Thoracic aorta (tissue), 2 donors: ENCODE measurements at places on chromosomes 11 and 22. TPM values are rescaled to one million over a fixed set of nuclear protein-coding genes. Genes with fewer than 3 reads are reported as not detected.

Gene SYTL2
- 36.0 TPM for total RNA-seq

- no peak for DNase-seq
Measured at GRCh38 chr22:48840112-48840949, 987.3 kb downstream of the BRD1 start.

Gene BAIAP2L2
- total RNA-seq: not detected

DNA sequence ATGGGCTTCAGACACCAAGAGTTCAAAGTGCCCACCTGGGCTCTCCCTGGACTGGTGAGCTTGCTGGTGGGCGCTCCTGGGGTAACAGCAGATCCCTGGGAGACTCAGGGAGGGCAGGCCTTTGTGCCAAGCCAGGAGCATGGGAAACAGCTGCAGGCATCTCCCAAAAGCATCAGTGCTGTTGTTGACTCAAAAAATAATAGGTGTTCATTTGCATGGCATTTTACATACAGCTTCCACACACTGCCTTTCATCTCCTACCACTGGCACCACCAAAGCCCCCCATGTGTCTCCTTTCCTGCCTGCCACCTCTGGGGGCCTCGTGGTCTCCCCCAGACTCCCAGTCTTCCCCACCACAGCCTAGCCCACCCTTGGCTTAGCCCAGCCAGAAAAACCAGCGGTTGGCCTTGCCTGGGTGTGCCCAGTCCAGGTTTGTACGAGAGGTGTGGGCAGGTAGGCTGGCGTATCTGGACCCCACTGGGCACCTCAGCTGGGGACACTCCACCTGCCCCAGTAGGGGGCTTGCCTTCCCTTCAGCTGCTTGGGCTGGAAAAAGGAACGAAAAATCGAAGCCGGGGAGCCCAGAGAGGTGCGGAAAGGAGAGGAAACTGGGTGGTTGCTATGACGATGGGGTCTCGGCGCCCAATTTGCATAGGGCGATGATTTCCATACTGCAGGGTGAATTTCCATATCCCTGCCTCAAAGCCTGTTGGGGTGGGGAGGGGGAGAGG lies 15.0 kb downstream of the POU2F3 start:
- DNase-seq: no peak

DNA sequence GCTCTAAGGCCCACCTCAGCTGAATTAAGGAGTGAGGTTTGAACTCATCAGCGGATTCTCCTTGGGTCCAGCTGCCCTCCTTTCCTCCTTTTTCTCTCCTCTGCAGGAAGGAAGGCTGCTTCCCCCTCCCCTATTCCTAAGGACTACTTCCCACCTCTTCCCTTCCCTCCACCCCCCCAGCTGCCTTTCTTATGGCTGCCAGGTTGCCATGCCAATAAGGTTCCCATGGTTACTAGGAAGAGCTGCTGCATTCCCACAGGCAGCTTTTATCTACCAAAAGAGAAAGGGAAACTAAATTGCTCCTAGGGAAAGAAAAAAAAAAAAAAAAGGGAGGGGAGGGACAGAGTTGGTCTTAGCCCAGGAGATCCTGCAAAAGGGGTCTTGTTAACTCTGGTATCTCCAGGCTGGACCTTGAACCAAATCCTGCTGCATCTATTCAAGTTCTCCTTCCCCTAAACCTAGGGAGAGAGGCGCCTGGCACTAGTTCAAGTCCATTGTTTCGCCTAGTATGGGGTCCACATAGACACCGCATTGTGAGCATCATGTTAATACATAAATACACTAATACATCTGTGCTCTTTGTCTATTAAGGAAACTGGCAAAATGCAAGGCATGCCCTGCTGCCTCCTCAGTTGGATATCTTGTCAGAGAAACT lies 21.2 kb upstream of the FEZ1 start:
- no peak for DNase-seq

- DNase-seq: no peak
Measured at GRCh38 chr11:76778874-76779273, 4.3 kb upstream of the TSKU start.

Gene EIF4ENIF1
- total RNA-seq: 20.6 TPM

Gene SERHL2
- total RNA-seq: 1.9 TPM

- no peak for DNase-seq
Measured at GRCh38 chr22:31943206-31943977, 943 bp upstream of the YWHAH start.

- DNase-seq: no peak
Measured at GRCh38 chr11:40294349-40294735, 1165.1 kb downstream of the LRRC4C start.

GRCh38 chr11:12728417-12728816 lies 54.2 kb downstream of the TEAD1 start:
- DNase-seq: no peak

Gene HTR3A
- not detected for total RNA-seq

- DNase-seq: no peak
Measured at GRCh38 chr11:4194889-4195288, 100.3 kb downstream of the RRM1 start.

DNA sequence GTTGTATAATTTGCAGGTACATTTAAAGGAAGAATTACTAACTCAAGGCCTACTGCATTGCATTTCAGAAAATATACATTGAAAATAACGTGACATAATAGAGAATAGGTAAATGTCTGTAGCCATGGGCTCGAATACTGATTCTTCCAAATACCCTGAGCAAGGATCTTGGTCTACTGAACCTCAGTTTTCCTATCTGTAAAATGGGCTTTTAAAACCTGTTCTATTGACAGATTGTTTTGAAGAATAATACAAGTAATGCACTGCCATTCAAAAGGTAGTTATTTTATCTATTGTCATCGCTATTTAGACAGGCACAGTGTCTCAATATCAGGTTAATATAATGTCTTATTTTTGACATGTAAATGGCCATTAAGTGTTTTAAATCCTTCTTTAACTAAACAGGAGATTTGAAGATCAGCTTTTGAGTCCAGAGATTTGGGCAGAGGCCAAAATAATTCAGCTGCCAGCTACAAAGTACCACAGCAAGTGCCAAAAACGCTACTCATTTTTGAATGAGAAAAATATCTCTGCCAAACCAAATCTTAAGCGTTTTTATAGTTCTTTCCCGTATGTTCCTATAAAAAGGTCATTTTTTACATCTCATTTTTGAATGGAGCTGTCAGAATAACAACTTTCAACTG lies 56.7 kb downstream of the CTSC start:
- no peak for DNase-seq

GRCh38 chr22:50250249-50250554 lies 863 bp downstream of the HDAC10 start:
- no peak for DNase-seq

Gene BBOX1
- total RNA-seq: not detected

- no peak for DNase-seq
Measured at GRCh38 chr11:24108609-24109008, 388.2 kb upstream of the LUZP2 start.

Gene NTM
- total RNA-seq: not detected

Gene POLDIP3
- total RNA-seq: 38.2 TPM

DNA sequence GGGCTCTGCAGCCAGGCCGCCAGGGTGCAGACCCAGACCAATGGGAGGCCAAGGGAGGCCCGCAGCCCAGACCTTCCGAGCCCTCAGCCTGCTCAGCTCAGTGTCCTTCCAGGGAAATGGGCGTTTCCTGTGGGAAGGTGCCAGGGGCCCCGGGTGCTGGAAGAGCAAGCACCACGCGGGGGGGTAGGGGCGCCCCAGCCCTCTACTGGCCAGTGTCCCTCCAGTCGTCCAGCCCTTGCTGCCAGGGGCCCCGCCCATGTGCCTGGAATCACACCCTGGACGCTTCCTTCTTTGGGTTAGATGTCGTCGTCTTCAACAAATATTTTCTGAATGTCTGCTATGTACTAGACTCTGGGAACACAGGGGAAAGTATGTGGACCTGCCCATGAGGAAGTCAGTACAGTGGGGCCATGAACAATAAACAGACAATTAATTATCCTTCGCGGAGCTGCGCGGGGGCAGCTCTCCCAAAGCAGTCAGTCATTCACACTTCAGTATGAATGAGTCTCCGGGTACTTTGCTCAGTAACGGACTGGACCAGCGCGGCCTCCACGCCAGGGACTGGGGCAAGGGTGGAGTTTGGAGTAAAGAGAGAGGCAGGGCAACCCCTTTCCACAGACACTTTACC lies 60.2 kb downstream of the CDKN1C start:
- peak; percentile 25 for DNase-seq

Gene HTR3B
- not detected for total RNA-seq

DNA sequence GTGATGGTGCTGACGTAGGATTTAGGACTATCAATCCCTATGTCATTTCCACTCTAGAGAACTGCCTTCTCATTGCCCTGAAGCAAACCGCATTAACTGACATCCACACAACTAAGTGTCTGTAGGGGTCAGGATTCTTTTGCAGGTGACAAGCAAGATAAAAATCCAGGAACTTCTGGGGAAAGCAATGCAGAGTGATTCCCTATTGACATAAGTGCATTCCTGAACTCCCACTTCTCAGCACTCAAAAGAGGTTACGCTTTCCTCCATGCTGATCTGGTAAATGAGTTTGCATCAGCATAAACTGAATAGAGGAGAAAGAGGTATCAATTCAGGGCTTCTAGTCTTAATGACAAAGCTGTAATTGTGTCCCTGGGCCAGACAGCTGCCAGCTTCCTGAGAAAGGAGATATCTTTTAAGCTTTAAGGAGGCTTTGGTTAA lies 224.6 kb upstream of the ISX start:
- no peak for DNase-seq

GRCh38 chr11:7060868-7061267 lies 27.9 kb upstream of the RBMXL2 start:
- no peak for DNase-seq

DNA sequence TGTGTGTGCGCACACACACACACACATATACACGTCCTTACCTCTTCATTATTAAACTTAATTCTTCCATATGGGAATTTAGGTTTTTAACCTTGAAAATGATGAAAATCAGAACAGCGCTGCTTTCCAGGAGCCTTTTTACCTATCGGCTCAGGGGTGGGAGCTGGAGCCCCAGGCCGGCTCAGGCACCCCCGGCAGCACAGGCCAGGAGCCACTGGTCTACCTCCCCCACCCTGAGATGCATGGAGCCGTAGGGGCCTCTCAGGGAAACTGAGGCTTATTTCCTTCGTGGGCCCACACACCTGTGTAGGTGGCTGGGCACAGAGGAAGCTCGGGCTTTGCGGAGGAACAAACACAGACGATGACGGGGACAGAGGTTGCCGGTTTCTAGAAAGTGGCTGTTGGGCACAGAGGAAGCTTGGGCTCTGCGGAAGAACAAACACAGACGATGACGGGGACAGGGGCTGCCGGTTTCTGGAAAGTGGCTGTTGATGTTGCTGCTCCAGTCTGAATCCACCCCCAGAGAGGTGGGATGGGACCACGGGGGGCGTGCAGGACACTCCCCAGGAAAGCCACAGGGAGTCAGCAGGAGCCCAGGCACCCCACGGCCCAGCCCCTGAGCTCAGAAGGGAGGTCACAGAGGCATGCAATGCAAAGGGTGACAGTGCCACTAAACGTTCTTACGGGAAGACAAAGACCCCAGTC lies 149.4 kb downstream of the BRD1 start:
- DNase-seq: no peak

GRCh38 chr11:73761403-73761945 lies 600 bp upstream of the RAB6A start:
- no peak for DNase-seq

DNA sequence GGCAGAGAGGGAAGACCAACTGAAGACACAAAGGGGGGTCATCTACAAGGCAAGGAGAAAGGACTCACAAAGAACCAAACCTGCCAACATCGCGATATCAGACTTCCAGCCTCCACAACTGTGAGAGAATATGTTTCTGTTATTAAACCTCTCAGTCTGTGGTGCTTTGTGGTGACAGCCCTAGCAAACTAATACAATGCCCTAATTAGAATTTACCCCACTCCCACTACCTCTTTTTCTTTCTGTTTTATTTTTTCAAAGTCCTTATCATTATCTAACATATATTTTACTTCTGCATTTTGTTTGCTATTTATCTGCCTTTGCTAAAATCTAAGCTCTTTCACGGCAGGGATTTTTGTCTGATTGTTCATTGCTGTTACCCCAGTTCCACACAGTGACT lies 2.5 kb upstream of the OR52D1 start:
- no peak for DNase-seq

DNA sequence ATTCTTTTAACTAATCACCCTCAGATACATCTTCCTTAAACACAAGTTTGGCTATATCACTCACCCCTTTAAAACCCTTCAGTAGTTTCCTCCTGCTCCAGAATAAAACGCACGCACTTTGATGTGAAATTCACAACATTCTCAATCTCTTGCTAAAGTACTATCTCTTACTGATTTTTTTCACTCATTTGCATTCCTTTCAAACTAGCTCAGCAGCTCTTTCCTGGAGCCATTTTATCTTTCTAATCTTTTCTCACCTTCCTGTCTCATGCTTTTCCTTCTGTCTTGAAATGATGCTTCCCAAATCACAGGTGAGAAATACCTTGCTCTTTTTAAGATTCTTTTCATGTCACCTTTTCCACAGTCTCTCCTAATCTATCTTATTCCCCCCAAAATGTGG lies 1074.4 kb downstream of the DLG2 start:
- DNase-seq: no peak

- DNase-seq: no peak
Measured at GRCh38 chr11:21572210-21572609, 620.7 kb upstream of the ANO5 start.

- no peak for DNase-seq
Measured at GRCh38 chr11:92766698-92767097, 202.8 kb upstream of the MTNR1B start.

GRCh38 chr11:114166362-114166761 lies 106.9 kb downstream of the ZBTB16 start:
- no peak for DNase-seq

DNA sequence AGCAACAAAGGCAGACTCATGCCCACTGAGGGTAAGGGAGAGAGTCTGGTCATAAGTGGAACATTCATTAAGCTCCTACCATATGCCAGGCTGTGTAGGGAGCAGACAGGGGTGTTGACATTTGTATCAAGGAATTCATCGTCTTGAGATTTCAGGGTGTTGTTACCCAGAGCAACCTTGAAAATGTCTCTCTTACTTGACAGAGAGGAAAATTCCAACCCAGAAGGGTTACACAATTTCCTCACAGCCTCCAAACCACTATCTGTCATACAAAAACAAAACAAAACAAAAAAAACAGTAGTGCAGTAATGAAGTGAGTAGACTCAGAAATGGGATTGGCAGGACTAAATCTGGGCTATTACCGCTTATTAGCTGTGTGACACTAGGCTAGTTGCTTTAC lies 113.2 kb downstream of the MIAT start:
- no peak for DNase-seq
